ENCODE measurements at places on chromosomes 1 and 21.

DNA sequence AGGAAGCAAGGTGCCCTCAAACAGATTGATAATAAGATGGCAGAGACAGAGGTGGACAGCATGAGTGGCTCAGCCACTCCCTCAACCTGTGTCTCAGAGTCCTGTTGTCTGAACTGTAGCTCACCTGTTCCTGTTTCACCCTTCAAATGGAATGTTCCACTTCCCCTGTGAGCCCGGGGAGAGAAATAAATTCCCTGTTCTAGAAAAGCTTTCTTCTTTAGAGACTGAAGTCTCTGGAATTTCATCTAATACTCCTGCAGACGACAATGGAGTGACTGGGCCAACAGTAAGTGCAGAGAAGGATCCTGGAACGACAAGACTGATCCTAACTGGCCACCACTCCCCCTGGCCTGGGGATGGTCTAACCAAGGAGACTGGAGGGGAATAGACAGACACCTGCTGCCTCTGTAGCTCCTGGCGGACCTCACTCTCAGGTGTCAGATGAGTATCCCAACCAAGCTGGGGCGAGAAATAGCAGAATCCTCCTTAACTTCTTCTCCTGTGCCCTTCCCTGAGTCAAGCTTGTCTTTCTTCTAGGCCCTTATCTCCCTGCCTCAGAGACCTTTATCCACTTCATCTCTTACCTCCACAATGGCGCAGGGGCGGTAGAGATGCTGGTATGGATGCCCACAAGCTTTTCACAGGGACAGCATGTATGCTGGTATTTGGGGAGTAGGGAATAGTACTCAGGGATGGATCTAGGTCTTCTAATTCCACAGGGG is 45.4 kb downstream of the PLEKHA6 start:
- DNase-seq = no peak

DNA sequence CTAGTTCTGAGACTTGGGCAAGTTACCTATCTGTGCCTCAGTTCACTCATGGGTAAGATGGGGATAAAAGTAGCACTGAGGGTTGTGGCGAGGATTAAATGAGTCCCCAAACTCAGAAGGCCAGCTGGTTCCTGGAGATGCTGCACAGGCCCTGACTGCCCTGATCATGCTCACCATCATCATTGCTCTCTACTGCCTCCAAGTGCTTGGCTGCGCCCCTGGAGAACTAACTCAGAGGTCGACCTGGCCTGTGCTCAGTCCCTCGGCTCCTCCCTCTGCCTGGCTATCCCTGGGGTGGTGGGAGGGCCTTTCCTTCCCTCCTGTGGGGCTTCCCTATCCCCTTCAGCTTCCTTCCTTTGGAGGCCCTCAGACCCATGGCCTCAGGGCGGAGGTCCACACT is 5.6 kb downstream of the SLC5A9 start:
- DNase-seq = peak; percentile 44

DNA sequence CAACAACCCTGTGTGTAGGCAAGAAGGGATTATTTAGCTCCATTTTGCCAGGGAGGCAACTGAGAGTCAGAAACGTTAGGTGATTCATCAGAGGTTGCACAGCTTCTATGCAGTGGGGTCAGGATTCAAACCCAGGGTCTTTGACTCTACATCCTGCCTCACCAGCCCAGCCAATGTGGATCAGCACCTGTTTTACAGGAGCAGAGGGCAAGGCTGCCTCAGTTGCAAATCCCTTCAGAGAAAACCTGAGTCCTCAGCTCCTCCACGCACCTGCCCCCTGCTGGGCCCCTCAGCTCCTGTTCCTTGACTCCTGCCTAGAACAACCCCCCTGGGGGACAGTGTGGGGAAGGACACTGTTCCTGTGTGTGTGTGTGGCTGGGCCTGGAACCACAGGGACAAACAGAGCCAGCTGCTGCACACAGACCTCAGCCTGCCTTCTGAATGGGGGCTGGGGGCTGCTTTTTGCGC is 61.6 kb downstream of the LRRN2 start:
- peak; percentile 62 for DNase-seq

DNA sequence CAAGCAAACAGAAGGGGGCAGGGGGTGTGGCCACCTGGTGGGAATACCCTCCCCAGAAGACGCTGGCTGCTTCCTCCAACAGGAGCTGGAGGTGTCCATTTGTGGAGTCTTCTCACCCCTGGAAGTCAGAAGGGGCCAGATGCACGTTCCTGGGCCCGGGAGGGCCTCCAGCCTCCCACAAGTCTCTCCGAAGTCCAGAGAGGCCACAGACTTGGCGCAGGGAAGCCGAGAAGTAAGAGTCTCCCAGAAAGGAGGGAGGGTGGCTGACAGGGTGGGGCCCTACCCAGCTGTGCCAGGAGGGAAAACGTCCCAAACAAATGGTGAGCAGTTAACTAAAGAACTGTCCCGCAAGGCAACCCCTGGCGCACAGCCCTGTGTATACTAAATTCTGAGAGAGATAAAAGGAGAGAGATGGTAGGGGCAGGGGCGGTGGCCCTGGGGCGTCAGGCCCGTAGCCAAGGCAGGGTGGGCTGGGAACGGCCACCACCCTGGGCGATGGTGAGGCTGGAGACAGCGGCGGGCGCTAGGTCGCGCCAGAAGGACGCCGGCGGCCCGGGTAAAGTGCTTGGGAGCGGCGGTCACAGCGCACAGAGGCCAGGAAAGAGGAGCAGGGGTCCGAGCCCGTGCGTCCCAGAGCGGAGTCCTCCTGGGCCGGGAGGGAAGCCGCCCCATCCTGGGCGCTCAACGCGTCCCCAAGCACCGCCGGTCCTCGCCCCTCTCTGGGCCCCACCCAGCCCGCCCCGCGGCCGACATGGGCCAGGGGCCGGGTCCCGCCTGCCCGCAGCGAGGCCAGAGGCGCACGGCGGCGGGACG is 1.2 kb downstream of the CHD5 start:
- DNase-seq = no peak

GRCh38 chr1:21297975-21298374 is 7.7 kb upstream of the ECE1 start:
- DNase-seq = no peak

DNA sequence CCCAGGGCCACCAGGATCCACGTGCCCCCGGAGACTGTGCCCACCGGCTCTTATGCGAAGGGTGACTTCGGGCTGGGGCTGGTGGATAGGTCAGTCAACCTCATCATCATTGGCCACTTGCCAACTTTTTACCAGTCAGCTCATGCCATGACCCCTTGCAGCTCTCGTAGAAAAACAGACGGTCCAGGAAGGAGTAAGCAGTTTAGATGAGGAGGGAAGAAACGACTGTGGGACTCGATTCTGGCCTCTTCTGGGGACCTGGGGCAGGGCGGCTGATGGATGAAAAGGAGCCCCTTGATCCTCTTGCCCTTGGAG is 41.0 kb downstream of the UBASH3A start:
- no peak for DNase-seq

GRCh38 chr1:232813760-232814159 is 8.5 kb downstream of the MAP10 start:
- DNase-seq = no peak
